ENCODE measurements at places on chromosomes 11 and 22.

GRCh38 chr11:44607319-44607962 is 42.0 kb downstream of the CD82 start:
- DNase-seq, result no peak

GRCh38 chr11:106399076-106399511 is 321.6 kb downstream of the AASDHPPT start:
- DNase-seq, result no peak

DNA sequence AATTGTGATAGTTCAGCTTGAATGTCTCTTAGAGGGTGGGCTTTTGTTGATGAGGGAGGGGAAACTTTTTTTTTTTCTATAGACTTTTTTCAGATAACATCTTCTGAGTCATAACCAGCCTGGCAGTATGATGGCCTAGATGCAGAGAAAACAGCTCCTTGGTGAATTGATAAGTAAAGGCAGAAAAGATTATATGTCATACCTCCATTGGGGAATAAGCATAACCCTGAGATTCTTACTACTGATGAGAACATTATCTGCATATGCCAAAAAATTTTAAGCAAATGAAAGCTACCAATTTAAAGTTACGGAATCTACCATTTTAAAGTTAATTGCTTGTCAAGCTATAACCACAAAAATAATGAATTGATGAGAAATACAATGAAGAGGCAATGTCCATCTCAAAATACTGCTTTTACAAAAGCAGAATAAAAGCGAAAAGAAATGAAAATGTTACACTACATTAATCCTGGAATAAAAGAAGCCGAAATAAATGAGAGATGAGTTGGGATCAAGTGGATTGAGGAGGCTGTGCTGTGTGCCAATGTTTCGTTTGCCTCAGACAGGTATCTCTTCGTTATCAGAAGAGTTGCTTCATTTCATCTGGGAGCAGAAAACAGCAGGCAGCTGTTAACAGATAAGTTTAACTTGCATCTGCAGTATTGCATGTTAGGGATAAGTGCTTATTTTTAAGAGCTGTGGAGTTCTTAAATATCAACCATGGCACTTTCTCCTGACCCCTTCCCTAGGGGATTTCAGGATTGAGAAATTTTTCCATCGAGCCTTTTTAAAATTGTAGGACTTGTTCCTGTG is 3.9 kb downstream of the MALAT1 start:
- no peak for DNase-seq

DNA sequence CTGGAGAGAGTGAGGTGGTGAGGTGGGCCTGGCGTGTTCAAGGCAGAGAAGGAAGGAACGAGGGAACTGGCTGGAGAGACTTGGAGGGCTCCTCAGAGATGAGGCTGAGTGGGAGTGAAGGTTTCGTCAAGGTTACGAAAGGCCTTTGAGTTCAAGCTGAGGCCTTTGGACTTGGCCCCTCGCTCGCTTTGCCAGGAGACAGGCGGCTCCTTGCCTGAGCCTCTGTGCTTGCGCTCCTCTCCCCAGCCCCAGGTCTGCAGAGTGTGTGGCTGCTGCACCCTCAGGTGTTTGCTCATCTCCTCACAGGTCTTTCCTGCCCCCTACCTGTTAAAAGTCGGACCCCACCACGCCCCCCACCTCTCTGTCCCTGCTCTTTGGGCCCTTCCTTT is 91.6 kb downstream of the ATXN10 start:
- DNase-seq, result no peak

GRCh38 chr11:122304306-122304705 is 188.3 kb upstream of the BLID start:
- DNase-seq, result no peak

DNA sequence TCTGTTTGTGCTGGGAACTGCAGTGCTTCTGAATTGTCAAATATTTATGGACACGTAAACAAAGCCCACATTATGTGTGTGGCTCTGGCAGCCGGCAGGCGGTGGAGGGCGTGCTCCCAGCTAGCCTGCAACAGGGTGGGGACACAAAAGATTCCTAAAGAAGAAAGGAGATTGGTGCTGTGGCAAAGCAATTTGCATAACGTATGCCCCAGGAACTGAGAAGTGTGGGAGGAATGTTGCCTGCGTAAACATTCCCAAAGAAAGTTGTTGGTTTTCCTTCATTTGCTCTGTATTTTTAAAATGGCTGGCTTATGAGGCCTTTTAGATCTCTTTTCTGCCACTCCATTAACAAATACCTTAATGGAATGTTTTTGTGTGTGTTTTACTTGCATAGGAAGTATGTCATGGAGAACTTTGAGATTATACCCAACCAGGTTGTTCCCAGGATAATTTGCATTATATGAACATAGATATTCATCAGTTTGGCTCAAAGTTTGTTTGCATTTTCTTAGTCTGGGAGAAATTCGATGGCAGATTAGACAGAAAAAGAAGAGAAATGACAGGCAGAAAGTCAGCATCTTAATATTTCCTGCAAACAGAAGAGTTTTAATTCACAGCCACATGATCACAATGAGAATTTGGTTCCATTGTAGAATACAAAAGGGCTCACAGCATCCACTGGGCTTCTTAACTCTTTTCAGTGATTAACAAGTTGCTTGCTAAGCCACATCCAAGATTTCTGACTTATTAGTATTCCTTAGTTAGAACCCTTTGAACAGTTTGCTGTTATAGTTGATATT is 41.8 kb upstream of the DLAT start:
- no peak for DNase-seq

DNA sequence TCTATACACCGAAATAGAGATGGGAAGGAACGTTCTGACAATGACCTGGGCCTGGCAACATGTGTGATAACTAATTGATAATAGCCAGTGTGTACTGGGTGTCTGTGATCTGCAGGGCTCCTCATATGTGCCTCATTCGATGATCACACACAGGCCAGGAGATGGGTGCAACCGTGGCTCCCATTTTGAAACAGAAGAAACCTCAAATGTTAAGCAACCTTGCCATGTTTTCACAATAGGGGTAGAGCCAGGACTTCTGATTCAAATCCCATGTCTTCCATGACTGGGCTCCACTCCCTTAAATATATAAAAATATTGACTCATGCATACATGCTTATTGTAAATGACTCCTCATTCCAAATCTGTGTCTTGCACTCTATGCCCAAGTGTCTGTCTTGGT is 11.1 kb downstream of the APOL3 start:
- DNase-seq, result no peak

DNA sequence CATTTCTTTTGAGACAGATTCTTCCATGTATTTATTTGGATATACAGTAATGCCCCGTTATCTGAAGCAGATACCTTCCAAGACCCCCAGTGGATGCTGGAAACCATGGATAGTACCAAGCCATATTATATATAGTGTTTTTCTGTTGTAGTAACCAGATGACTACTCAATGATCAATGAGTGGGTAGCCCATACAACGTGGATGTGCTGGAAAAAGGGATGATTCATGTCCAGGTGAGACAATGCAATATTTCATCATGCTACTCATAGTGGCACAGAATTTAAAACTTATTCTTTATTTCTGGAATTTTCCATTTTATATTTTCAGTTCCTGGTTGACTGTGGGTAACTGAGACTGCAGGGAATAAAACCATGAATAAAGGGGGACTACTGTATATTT is 427.5 kb downstream of the METTL15 start:
- DNase-seq, result no peak

DNA sequence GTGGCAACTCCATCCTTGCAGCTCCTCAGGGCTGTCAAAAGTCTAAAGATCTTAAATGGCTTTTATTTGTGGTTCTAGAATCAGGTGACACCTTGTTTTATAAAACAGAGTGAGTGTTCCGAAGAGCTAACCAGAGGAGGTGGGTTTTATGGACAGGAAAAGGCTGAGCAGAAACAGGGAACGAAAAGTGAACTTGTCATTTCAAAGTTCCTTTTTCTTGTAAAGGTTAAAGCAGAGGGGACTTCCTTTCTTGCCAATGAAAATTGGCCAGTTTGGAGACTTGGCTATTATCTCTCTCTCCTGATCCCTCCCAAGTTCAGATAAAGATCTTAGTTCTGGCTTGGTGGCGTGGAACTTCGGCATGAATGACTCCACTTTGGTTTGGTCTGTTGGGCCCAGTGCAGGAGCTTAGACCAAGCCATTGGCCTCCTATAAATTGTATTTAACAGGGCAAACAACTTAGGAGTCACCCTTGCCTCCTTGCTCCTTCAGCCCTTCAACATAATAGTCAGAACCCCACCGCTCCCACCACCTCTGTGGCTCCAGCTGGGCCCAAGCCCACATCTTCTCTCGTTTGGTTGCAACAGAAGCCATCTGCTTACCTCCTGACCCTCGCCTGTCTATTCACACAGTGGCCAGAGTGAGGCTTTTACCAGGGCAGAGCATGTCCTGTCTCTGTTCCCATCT is 102.4 kb upstream of the THY1 start:
- DNase-seq, result no peak

Measured in activated CD8-positive, alpha-beta memory T cell treated with anti-CD3 and anti-CD28 coated beads, Interleukin-2, amount 50 U/mL, for 48 hours (primary cell).